ENCODE measurements at places on chromosomes 4 and X.

DNA sequence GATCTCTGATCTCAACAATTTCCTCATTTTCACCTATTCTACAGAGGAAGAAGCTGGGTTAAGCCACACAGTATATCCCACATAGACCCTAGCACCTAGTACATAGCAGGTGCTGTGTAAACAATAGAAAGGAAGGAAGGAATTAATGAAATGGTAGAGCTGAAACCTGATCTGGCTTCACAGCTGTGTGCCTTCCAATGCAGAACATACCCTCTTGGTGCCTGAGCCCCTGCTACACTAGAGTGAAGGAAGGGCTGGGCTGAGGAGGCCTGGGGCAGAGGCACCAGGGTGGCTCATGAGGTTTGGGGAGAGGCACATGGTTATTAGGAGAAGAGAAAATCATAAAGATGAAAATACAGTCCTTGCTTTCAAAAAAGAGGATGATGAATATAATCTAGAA, 21.3 kb downstream of the LRRC66 start:
- no peak for DNase-seq

- no peak for DNase-seq
Measured at GRCh38 chr4:108155373-108155772, 13.4 kb downstream of the LEF1 start.

DNA sequence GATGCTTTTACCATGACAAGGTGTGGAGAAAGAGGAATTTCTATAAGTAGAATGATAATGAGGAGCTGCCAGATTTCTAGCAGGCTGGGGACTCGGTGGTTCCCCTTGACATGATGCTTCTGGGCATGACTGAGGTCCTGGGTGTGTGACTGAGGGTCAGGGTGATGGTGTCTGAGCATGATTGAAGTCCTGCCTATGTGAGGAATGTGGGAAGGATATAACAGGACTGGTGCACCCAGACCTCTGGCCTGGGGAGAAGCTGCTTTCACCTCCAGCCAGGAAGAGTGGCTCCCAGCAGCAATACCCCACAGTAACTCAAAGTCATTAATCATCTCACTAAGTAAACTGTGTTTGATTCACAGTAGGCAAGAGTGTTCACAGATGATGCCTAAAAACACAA, 17.4 kb downstream of the SORBS2 start:
- DNase-seq, result no peak

DNA sequence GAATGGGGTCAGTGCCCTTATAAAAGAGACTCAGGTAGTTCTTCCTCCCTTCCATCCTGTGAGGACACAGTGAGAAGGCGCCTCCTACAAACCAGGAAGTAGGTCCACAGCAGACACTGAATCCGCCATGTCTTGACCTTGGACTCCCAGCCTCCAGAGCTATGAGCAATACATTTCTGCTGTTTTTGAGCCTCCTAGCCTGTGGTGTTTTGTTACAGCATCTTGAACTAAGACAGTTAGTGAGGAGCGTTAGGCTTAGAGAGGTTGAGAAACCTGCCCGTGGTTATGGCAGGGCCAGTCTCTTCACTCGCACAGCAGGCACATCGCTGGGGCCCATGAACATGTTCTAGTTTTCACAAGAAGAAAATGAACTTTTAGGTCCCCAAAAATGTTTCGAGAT, 19.7 kb downstream of the SHROOM2 start:
- no peak for DNase-seq

DNA sequence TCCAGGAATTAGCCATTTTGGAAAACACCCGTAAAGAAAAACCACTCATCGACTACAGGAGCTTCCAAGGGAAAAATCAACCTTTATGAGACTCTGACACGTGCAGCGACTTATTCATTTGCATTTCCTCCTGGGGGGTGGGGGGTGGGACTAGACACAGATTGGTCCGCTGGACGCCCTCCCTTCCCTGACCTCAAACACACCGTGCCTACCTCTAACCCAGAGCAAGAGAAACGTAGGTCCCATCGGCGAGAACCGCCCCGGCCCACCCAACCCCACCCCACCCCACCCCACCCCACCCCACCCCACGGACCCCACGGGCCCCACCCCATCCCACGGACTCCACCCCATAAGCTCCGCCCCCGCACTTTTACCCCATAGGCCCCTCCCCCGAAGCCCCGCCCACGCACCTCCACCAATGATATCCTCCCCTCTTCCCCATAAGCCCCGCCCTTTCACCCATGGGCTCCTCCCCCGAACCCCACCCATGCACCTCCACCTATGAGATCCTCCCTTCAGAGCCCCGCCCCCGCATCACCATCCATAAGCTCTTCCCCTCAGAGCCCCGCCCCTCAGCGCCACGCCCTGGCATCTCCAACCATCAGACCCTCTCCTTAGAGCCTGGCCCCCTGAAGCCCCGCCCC, 1.1 kb downstream of the GTPBP6 start:
- DNase-seq, result no peak
